ENCODE measurements at places on chromosomes 2 and 18.

GRCh38 chr2:135617501-135618015 lies 86.3 kb downstream of the R3HDM1 start:
- DNase-seq: no peak

GRCh38 chr18:31990823-31991222 lies 27.8 kb upstream of the RNF125 start:
- no peak for DNase-seq

DNA sequence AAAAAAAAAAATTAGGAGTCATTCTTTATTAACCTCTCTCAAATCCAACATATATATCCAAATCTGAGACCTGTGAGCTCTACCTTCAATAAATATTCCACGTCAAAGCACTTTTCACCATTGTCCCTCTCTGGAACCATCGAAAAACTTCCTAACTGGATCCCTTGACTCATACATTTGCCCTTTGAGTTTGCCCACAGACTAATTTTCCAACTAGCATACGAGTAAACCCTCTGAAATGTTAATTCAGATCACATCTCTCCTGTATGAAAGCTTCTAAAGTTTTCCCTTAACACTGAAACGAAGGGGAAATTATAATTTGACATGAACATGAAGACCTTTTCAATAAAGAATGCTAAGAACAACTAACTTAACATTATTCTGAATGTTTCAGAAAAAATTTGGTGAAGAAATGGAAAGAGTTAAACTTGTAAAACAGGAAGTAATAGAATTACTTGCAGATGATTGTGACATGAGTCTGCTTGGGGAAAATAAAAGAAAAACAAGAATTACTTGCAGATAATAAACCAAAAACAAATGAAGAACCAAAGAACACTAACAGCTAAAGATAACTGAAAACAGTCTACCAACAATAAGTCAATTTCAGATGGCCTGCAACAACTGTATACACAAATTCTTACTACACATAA lies 110.6 kb downstream of the C2orf74 start:
- DNase-seq: no peak

DNA sequence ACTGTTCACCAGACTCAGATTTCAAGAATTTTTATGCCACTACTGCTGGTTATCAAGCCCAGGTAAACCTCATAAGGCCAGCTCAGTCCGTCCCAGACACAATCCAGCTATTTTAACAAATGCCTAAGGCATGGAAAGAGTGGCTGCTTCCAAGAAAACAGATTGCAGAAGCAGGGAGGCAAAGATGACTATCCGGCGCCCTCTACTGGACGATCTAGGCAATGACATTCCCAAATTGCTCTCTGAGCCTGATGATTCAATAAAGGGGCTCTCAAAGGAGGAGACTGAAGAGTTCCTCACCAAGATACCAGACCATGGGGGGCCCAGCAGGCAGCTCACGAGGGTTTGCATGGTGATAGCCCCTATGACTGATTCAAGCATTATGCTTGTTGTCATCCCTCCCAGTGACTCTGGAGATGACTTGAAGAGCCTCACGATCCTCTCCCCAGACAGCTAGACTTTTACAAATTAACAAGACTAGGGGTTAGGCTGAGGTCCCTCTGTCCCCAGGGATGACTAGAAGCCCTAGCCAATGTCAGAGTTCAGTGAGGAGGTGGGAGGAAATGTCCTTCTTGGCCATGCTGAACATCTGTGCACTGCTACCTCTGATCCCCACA lies 25.0 kb downstream of the SERPINB8 start:
- peak; percentile 31 for DNase-seq

- no peak for DNase-seq
Observed at GRCh38 chr2:236548179-236548921, 21.3 kb upstream of the ACKR3 start.

GRCh38 chr2:194105358-194105757 lies 1551.7 kb upstream of the SLC39A10 start:
- no peak for DNase-seq

DNA sequence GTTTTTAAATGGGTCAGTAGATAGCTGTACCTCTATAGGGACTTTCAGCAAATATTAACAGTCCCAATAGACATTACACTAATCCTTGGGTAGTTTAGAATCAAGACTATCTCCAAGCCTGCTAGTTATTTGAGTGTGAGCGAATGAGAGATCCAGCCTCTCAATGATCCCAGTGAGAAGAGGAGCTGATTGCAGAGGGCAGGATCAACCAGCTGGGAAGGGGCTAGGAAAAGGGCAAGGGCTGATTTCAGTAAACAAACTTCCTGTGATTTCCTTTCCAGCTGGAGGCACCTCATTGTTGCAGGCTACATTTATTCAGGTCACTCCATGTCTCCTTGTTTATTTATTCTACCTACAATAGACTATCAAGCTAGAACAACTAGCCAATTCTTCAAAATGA lies 84.1 kb upstream of the CTNNA2 start:
- DNase-seq: no peak

- DNase-seq: no peak
Observed at GRCh38 chr2:209525834-209526281, 102.0 kb downstream of the MAP2 start.

- DNase-seq: no peak
Observed at GRCh38 chr2:195508139-195508455, 148.9 kb upstream of the SLC39A10 start.

DNA sequence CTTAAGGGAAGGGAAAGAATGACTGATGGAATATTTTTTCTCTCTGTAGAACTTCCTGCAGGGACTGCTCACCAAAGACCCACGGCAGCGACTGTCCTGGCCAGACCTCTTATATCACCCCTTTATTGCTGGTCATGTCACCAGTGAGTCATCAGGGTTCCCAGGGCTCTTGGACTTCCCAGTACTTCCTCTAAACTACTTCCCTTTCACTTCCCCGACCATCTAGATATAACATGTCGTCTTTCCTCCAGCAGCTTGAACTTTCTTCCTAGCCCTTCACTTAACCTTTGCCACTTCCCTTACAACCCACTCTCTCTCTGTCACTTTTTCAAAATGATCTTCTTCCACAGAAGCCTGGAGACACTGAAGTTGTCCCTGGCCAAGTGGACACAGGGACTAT lies 7.2 kb downstream of the STK36 start:
- no peak for DNase-seq

DNA sequence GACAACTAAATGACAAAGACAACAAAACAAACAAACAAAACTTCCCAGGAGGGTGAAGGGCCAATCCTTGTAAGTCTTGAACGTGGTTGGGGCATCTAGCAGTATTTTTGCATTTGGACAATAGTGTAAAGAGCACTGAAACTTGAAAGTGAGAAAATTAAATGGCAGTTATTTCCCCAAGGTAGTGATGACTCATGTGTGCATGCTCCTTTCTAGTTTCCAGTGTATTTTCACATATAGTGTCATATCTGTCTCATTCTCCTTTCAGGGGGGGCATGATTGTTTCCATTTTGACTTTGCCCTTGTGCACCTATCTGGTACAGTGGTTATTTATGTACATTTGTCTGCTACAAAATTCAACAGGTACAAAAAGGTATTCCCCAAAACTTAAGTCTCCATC lies 39.5 kb downstream of the CERS6 start:
- DNase-seq: no peak

- DNase-seq: no peak
Observed at GRCh38 chr18:35029770-35030169, 11.4 kb upstream of the MAPRE2 start.

DNA sequence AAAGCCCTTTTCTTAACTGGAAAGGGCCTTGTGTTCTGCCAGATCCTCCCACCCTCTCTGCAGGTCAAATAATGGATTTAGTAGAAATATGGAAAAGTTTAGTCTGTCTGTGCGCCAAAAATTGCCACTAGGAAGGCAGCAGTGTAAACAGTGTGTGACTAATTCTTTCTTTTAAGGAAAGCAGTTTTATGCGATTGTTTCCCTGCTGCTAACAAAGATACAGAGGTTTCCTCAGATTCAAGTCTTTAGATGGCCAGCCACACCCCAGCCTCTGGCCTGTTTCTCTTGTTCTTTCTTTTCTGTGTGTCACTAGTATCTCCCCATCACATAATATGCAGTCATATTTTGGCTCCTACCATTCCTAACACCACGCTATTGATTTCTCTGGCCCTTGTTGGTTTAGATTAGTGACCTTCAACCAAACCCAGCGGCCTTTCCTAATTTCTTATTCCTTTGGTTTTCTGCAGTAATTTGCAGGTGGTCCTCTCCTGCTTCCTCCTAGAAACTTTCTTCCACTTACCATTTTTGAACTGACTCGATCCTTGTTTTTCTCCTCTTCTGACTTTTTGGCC lies 157.4 kb downstream of the LTBP1 start:
- no peak for DNase-seq

DNA sequence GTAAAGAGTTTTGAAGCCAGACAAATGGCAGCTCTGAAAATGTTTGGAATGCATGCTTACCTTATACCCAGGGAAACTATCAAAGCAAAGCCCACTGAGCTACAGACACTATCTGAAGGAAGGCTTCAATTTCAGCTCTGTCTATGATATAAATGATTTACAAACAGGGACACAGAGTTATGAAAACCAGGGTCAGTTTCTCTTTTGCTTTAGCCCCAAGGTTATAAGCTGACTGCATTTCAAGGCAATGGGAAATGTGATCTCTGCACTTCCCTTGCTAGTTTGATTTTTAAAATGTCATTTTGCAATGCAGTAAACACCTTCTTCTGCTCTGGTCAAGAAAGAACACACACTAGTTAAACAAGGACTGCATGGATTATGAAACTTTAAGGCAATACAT lies 65.2 kb upstream of the CCDC195 start:
- no peak for DNase-seq

Measured in hematopoietic multipotent progenitor cell treated with erythropoietin and hydrocortisone succinate and interleukin-3 and kit ligand, for 17 days (in vitro differentiated cells).